HCT116 (cell line): ENCODE measurements at places on chromosomes 6 and 20.

- DNase-seq, result no peak
These were observed 237.6 kb upstream of the AFDN start for GRCh38 chr6:167588920-167589614.

- no peak for DNase-seq
These were observed 83.0 kb downstream of the SLC22A3 start for GRCh38 chr6:160431226-160431625.

DNA sequence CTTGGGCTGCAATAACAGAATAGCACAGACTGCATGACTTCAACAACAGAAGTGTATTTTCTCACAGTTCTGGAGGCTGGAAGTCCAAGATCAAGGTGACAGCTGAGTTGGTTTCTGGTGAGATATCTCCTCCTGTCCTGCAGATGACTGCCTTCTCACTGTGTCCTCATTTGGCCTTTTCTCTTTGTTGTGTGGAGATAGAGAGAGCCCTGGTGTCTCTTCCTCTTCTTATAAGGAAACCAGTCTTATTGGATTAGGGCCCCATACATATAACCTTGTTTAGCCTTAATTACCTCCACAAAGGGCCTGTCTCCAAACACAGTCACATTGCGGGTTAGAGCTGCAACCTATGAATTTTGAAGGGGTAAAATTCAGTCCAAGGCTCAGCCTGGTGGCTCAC is 57.0 kb upstream of the BMP6 start:
- no peak for DNase-seq

GRCh38 chr20:37096415-37097041 is 731 bp upstream of the RBL1 start:
- no peak for DNase-seq

DNA sequence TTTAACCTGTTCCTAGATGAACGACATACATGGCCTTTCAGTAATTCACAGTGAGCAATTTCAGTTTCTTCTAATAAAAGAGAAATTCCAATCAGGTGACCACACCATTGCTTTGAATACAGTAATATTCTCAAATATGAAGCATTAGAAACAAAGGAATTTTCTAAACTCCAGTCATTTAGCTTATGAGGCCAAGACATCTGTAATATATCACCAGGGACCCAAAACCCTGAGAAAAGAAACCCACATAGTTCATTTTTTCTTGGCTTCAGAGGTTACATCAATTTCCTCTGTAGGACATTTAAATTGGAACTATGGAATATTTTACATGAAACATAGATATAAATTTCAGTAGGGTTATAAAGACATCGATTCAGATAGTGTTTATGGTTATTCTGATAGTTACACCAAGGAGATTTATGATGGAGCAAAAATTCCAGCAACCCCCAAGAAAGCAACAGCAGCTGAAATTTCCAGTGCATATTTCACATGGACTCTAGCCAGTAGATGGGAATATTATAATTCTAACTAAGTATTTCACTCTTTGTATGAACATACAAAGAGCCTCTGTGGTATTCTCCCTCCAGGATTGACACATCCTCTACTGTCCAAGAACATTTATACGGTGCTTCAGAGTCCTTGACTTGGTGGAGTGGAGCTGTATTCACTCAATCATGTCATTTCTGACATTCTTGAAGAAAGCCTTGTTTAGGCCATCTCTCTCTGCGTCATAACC is 82.9 kb downstream of the ADGRG6 start:
- DNase-seq, result no peak

DNA sequence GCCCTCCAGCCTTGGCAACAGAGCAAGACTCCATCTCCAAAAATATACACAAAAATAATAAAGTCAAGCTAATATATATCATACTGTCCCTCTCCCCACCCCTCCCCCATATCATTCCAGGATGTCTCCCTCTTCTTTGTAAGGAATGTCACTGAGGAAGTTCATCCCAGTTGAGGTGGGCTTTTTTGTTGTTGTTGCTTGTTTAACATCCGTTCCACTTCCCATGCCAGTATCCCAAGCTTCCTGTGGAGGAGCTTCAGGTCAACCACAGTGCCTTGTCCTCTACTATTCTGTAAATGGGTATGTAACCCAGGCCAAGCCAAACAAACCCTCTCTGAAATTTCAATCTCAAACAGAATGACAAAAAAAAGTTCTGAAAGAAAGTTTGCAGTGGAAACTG is 19.0 kb upstream of the PTPN1 start:
- no peak for DNase-seq

DNA sequence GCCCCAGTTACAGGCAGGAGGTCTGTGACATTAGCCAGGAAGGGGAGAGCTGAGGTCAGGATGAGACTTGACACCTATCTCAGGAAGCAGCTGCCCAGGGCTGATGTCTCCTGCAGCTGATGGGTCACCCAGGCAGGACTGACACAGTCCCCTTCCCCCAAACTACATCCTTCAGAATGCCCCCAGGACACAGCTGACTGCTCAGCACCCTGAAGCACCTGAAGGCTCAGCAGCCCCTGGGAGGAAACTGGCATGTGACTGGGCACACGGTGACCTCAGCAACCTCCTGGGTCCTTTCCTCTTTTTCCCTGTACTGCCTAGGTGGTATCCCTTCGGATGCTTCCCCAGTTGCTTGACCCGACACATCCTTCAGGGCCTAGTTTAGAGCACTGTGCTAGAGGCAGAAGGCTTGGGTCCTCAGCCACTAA is 1.9 kb downstream of the SDC4 start:
- DNase-seq, result no peak

DNA sequence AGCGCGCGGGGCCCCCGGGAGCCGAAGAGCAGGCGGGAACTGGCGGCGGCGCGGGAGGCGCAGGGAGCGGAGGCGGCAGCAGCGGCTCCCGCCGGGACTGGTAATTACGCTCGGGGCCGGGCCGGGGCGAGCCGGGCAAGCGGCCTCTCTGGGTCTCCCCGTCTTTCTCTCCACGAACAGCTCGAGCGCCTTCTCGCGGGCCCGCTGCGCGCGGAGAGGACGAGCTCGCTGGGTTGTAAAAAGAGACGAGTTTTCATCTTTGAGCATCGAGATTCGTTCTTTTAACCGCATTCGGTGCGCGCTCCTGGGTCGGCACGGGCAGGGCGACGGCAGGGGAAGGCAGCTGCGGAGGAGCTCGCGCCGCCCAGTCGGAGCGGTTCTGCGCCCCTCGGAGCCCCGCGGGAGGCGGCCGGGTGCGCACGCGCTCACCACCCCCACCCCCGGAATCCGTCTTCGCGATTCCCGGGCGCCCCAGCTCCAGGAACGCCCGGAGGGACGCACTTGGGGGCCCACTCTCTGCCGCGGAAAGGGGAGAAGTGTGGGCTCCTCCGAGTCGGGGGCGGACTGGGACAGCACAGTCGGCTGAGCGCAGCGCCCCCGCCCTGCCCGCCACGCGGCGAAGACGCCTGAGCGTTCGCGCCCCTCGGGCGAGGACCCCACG is 38.0 kb downstream of the YTHDF1 start:
- DNase-seq, result no peak

- no peak for DNase-seq
These were observed 48.9 kb downstream of the ANKRD60 start for GRCh38 chr20:58179432-58180099.

GRCh38 chr6:109236115-109237076 is 141.1 kb downstream of the CEP57L1 start:
- no peak for DNase-seq

GRCh38 chr6:1153696-1154245 is 158.1 kb upstream of the FOXQ1 start:
- DNase-seq, result no peak

- no peak for DNase-seq
These were observed 30.0 kb upstream of the UBR2 start for GRCh38 chr6:42533794-42534193.

DNA sequence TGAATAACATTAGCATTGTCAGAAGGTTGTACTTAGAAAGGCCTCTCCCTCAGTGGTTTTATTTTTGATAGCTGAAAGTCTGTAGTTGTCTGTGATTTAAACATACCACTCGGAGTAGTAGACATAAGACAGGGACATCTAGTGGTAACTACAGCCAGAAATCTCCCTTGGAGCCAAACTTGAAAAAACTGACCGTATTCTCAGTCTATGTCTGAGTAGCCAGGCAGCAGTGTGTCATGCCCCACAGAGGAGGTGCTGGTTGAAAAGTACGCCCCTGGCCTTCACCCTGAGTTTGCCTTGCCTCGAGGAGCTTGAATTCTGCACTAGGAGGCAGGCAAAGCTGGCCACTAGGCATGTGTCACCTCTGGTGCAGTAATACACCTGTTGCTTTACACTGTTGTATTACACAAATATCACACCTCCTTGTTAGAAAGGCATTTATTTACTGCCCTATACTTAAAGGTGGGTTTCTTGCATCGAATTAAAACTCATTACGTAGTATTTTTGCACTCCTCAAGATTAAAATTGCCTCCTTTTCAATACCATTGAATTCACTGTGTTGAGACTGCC is 20.8 kb downstream of the ZBTB2 start:
- no peak for DNase-seq

GRCh38 chr6:75178757-75179156 is 27.1 kb downstream of the COL12A1 start:
- no peak for DNase-seq

DNA sequence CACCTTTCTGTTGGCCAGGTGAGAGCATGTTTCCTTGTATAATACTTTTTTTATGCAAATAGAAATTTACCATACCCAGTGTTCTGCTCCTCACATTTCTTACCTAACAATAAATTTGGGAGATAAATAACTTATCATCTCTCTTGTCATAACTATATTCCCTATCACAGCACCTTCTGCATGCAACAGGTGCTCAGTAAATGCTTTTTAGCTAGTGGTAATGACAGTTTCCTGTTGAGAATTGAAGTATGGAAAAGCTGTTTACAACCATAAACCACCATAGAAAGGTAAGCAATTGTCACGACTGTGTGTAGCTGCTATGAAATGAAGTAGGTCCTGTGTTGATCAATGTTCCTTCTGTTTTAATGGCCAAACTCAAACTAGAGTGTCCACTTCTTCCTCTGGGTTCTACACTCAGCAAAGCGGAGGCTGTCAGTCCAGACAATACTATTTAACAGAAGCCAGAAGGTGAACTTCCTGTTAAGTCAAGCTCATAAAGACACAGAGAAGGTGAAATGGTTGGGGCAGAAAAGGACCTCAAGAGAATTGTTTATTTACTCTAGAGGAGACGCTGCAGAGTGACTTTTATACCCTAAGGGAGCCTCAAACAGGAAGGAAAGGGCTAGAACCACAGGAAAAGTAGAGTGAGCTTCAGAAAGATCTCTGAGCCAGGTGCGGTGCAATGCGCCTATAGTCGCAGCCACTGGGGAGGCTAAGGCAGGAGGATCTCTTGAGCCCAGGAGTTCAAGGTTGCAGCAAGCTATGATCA is 84.0 kb upstream of the SLC22A16 start:
- no peak for DNase-seq

GRCh38 chr6:149864578-149865535 is 698 bp upstream of the LRP11 start:
- no peak for DNase-seq

- DNase-seq, result no peak
These were observed 37.3 kb downstream of the RBM38 start for GRCh38 chr20:57428324-57429158.

DNA sequence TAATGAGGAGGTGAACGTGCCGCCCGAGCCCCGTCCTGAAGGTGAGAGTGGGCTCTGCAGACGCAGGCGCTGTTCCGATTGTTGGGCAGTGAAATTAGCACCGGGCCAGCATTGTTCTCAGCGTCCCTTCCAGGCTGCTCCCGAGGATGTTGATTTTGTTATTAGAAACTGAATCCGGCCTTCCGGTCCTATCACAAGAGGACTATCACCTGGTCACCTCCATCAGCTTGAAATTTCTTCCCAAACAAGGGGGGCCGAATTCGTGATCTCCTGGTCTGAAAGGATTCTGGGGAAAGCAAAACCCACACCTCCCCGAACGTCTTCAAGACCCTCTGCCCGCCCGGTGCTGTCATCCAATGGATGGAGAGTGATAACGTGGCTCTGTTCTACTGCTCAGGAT is 186.0 kb downstream of the TAF4 start:
- DNase-seq, result no peak
